NCI-H187 treated with DMSO at 0.1 percent for 48 hours (cell line): ENCODE measurements at places on chromosomes 16 and 17.

DNA sequence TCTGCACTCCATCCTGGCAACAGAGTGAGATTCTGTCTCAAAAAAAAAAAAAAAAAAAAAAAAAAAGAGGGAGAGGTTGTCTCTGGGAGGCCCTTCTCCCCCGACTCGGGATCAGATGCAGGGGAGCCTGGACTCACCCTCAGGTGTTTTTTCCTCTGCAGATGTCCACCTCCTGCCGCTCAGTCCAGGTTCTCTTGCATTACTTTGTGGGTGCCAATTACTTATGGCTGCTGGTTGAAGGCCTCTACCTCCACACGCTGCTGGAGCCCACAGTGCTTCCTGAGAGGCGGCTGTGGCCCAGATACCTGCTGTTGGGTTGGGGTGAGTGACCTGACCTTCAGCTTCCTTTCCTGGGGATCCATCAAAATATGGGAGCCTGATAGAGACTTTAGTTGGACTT, 34.1 kb downstream of the GLP2R start:
- DNase-seq, result no peak

- no peak for DNase-seq
Observed at GRCh38 chr16:67304020-67304419, 22.5 kb downstream of the KCTD19 start.

DNA sequence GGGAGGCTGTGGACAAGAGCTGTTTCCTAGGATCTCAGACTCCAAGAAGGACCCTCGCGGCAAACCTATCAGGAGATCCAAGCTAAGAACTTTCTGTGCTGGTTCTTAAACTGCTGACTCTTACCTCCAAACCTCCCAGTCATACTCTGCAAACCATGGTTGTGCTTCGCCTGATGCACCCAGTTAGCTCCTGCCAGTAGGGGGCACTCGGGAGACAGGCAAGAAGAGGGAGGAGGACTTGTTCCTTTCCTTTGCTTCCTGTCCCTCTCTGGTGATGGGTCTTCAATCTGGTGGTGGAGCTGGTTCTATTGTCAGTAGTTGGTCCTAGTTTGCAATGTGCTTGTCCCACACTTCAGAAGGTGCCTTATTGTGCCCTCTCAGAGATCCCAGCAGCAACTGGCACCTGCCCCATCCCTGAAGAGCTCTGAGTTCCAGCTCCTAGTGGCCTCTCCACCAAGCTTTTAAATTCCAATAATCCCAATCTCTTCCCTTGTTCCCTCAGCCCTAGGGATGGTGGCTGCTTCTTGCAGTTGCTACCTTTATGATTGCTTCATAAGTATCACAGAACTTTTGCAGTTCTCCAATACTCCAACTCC, 113.5 kb upstream of the RPL38 start:
- DNase-seq, result peak; percentile 14

DNA sequence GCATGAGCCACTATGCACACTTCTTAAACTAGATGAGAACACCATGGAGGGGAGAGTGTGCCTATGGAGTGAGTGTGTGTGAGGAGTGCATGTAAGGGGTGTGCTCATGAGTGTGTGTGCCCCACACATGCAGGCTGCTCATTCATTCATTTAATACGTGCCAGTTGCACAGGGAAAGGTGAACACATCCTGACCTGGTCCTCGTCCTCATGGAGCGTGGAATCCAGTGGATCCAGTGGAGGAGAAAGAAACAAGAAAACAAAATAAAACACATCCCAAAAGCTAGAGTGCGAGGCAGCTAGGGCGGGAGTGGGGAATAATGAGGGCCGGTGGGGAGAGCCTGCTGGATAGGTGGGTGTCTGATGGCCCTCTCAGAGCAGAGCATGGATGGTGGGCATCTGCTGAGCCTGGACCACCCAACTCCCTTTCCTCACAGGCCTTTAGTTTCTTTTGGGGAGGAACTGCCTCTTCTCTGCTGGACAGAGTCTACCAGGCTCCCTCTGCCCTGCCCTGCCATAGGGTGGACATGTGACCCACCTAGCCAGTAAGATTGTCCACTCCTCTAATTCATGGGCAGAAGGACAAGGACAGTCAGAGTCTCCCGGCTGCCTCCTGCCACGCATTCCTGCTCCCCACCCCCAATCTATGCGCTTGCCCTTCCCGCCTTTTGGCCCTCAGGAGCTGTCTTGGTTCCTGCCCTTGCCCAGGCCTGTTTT, 204.3 kb downstream of the RAB11FIP4 start:
- DNase-seq, result no peak

DNA sequence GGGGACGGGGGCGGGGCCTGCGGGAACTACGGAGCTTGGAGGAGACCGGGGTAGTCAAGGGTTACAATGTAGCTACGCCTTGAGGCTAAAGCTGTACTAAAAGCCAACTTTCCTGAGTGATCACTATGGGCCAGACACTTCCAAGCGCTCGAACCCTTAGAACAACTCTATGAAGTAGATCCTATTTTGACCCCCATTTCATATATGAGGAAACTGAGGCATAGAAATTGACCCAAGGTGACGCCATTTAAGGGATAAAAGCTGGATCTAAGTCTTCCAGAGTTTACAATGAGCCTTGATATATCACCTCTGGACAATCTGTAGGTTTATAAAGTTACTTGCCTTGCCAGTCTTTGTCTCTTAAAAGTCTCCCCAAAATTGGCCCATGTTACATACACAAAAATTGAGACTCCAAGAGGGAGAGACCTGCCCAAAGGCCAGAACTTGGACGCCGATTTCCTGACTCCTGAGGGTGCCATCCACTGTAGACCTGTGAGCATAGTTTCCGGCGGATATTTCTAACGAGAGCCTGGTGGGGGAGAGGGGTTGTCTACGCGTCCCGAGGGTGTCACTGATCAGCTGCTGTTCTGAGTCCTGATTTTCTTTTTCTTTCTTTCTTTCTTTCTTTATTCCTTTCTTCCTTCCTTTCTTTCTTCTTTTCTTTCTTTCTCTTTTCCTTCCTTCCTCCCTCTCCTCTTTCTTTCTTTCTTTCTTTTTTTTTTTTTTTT, 555 bp upstream of the NCBP3 start:
- DNase-seq, result no peak

GRCh38 chr16:85350146-85350728, 238.0 kb upstream of the CIBAR2 start:
- no peak for DNase-seq

- DNase-seq, result no peak
Observed at GRCh38 chr17:70184770-70185169, 15.4 kb downstream of the KCNJ2 start.
